ENCODE measurements at places on chromosomes 2 and 18.

DNA sequence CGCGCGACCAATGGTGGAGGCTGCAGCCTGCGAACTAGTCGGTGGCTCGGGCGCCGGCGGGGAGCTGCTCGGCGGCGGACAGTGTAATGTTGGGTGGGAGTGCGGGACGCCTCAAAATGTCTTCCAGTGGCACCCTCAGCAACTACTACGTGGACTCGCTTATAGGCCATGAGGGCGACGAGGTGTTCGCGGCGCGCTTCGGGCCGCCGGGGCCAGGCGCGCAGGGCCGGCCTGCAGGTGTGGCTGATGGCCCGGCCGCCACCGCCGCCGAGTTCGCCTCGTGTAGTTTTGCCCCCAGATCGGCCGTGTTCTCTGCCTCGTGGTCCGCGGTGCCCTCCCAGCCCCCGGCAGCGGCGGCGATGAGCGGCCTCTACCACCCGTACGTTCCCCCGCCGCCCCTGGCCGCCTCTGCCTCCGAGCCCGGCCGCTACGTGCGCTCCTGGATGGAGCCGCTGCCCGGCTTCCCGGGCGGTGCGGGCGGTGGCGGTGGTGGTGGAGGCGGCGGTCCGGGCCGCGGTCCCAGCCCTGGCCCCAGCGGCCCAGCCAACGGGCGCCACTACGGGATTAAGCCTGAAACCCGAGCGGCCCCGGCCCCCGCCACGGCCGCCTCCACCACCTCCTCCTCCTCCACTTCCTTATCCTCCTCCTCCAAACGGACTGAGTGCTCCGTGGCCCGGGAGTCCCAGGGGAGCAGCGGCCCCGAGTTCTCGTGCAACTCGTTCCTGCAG, at the start of gene HOXD9:
TSS of gene HOXD9 (plus strand) at position 37 of the 728 bp plus-strand sequence. CDS start at position 87, 50 bp downstream.
- DNase-seq, result no peak

GRCh38 chr2:128536925-128537620, 218.4 kb upstream of the HS6ST1 start:
- peak; percentile 13 for DNase-seq

- no peak for DNase-seq
Measured at GRCh38 chr18:32881009-32881408, 108.2 kb upstream of the KLHL14 start.

GRCh38 chr2:71681626-71682025, 228.3 kb downstream of the DYSF start:
- DNase-seq, result no peak

DNA sequence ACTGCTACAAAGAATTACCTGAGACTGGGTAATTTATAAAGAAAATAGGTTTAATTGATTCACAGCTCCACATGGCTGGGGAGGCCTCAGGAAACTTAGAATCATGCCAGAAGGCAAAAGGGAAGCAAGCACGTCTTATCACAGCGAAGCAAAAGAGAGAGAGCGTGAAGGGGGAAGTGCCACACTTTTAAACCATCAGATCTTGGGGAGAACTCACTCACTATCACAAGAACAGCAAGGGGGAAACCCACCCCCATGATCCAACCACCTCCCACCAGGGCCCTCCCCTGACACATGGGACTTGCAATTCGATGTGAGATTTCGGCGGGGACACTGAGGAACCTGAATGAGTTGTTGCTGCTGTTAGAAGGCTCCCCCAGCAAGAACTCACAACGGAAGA, 220.2 kb upstream of the PIEZO2 start:
- no peak for DNase-seq

GRCh38 chr18:3525870-3526420, 76.0 kb downstream of the TGIF1 start:
- DNase-seq, result peak; percentile 45

- no peak for DNase-seq
Measured at GRCh38 chr2:156098506-156098905, 234.0 kb downstream of the NR4A2 start.

- peak; percentile 44 for DNase-seq
Measured at GRCh38 chr18:13629841-13630715, 96.3 kb downstream of the FAM210A start.

GRCh38 chr18:43276491-43276890, 799 bp downstream of the SYT4 start:
- no peak for DNase-seq

- no peak for DNase-seq
Measured at GRCh38 chr18:30512872-30513271, 529.7 kb downstream of the DSC3 start.

DNA sequence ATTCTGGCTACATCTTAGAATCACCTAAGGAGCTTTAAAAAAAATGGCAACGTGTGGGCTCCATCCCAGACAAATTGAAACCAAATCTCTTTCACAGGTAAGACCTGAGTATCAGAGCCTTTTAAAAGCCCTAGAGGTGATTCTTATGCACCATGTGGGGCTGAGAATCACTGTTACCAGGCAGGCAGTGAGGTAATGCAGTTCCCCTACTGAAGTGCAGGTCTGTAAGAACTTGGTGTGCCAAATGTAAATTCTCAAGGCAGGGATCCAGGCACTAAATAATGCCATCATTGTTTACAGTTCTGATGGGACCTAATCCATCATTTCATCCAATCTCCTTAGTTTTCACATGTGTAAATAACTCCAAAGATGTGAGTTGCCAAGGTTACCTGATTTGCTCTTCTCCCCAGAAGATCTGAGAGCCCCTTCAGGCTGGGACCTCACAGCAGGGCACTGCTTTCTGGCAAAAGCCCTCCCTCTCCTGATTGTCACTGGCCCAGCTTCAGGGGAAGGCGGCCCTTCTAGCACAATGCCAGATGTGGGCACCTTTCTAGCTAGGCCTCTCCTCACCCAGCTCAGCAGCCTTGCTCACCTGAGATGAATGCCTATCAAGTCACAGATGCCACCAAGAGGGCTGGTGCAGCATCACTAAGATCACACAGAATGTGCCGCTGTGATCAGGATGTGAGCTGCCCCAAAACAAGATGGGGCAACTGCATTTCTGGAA, 73.6 kb upstream of the RGPD5 start:
- DNase-seq, result no peak

DNA sequence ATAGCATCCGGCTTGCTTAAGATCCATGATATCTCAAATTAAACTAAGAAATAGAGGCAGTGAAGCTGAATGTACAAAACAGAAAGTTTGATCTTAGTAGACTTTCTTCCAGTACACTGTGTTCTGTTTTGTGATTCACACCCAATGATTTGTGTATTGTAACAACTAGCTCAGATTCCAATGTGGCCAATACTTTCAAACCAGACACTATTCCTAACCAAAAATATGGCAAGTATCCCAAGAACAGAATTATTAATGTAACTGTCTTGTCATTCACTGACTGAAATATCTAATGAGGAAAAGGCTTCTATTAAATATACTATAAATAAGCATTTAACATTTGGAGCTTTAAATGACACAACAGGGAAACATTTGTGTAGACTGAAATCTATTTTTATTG, 299.1 kb downstream of the NRXN1 start:
- DNase-seq, result no peak

GRCh38 chr2:121293450-121294325, 8.7 kb upstream of the TFCP2L1 start:
- no peak for DNase-seq

DNA sequence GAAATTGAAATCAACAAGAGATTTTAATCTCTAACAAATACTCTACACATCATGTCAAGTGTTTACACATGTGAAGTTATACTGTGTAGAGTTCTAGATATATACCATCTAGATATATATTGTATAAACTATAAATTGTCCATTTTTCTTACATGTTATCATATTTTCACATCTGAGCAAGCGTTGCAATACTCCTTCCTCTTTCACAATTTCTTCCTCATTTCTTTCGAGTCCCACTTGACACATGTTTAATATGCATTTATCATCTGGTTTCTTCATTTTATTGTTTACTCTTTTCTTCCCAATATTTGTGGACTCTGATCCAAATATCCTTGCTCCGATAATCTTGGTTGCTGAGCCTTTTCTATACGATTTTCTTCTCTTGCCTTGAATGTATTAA, 50.2 kb downstream of the UNC80 start:
- no peak for DNase-seq

GRCh38 chr2:237231593-237231992, 145.9 kb downstream of the COPS8 start:
- DNase-seq, result no peak

DNA sequence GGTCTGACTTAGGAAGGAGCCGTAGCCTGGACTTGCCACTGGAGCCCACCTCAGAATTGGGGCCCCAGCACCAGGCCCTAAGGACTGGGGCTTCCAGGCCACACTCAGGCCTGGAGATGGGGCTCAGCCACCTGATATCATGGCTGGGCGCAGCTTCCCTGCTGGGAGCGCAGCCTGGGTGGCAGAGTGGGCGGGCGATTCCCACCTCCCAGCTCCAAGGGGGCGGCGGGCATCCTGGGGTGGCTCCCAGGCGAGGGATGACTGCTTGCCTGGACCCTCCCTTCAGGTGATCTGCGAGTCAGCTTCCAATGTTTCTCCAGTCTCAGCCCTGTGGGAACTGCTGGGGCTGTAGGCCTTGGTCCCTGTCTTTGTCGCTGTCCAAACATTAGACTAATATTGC, 20.1 kb downstream of the GPR35 start:
- no peak for DNase-seq

GRCh38 chr2:133516405-133517026, 51.7 kb downstream of the NCKAP5 start:
- DNase-seq, result no peak

- no peak for DNase-seq
Measured at GRCh38 chr2:68107475-68107874, 44.7 kb upstream of the C1D start.

DNA sequence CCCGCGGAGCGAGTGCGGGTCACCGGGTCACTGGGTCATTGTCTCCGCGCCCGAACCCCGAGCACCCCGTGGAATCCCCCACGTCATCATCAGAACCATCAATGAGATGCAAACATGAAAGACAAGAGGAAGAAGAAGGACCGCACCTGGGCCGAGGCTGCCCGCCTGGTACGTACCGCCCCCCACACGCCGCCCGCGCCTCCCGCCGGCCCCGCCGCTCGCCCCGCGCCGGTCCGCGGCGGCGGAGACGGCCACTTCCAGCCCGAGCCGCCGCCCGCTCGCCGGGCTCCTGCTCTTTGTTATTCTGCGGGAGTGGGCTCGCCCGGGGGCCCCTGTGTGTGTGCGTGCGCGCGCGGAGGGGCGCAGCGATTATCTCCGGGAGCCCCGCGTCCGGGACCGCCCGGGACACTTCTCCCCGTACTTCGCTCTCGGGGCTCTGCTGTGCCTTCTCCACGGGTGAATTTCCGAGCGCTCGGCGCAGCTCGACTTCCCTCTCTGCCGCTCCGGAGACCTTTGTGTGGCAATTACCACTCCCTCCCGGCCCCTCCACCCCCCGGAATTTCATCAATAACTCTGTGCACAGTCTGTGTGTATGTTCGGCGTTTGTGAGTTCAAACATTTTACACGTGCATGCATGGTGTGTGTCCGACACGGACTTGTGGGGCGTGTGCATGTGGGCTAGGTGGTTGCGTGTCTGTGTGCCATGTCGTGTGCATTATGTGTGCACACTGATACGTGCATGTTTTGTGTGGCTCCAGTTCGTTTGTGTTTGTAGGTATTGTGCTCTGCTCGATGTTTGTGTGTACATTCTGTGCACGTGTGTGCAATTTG, 714 bp downstream of the ASXL3 start:
- DNase-seq, result no peak

GRCh38 chr2:113791697-113792590, 35.5 kb upstream of the SLC35F5 start:
- no peak for DNase-seq

- DNase-seq, result no peak
Measured at GRCh38 chr2:100214265-100214971, 72.0 kb upstream of the AFF3 start.

DNA sequence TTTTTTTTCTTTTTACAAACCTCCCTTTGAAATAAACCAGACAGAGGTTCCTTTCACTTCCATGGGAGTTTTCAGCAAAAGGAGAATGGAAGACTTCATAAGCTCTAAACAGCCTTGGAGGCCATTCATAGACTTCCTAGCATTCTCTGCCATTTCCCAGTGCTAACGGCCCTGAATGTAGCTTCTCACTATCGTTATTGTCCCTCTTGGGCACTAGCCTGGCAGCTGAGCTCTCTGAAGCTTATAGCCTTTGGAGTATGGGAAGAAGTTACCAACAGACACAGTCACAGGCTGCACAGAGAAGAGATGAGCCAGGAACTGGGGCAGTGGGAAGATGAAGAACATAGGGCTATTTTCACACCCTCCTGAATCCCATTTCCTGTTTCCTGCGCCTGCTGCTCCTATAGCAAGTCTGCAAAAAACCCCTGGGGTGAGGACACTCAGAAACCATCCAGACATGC, 29.1 kb upstream of the EPC2 start:
- no peak for DNase-seq

GRCh38 chr2:71043531-71044407, 24.7 kb upstream of the NAGK start:
- no peak for DNase-seq

- DNase-seq, result peak; percentile 46
Measured at GRCh38 chr2:111522231-111522768, 361.7 kb downstream of the ANAPC1 start.

DNA sequence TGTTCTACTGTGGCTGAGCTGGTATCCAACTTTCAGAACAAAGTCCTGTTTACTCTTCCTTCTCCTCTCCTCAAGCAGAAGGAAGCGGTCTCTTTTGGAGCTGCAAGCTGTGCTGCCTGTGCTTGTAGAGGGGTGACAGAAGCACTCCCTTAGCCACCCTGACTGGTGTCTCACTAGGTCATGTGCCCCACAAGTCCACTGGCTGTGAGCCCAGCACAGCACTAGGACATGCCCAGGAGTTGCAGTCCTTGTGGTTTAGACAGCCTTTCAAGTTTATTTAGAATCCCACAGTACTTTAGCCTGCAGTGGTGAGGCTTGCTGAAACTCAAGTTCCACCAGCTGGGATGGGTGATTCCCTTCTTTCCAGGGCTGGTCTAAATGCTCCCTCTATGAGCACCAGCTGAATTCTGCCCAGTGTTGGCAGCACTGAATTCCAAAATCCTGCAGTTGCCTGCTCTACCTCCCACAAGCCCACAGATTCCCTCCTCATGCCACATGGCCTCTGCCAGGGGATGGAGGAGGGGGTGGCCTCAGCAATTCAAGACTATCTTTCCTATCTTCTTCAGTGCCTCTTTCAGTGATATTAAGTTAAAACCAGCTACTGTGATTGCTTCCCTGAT, 61.2 kb downstream of the CCDC85A start:
- peak; percentile 58 for DNase-seq

- DNase-seq, result peak; percentile 5
Measured at GRCh38 chr2:174903264-174903556, 102.0 kb downstream of the CHN1 start.

- DNase-seq, result peak; percentile 5
Measured at GRCh38 chr2:218323526-218324472, 31.5 kb upstream of the TMBIM1 start.

DNA sequence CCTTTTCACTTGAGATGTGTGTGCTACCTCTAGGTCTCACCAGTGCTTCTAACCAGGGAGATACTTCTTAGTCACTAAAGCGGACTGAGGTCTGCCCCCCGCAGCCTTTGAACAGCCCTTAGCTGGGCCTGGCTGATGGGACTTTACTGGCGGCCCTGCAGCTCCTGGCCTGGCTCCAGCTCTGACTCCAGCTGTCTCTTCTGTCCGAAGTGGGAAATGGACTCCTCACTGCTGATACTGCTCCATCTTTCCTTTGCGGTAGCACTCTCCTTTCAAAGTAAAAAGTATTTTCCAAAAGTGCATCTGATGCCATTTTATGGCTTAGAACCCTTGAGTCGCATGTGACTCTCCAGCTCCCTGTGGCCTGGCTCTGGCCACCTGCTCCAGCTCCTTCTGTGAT, 64.5 kb downstream of the ATP9B start:
- no peak for DNase-seq

GRCh38 chr2:75600461-75601011, 39.8 kb upstream of the EVA1A start:
- no peak for DNase-seq

GRCh38 chr2:17791121-17791816, 25.0 kb upstream of the MSGN1 start:
- peak; percentile 88 for DNase-seq

- no peak for DNase-seq
Measured at GRCh38 chr2:164681009-164681408, 59.7 kb upstream of the GRB14 start.

All from LHCN-M2 (cell line).